ENCODE measurements at places on chromosomes 7 and 10.

GRCh38 chr7:39565538-39565937, 666 bp upstream of the YAE1 start:
- DNase-seq: no peak

DNA sequence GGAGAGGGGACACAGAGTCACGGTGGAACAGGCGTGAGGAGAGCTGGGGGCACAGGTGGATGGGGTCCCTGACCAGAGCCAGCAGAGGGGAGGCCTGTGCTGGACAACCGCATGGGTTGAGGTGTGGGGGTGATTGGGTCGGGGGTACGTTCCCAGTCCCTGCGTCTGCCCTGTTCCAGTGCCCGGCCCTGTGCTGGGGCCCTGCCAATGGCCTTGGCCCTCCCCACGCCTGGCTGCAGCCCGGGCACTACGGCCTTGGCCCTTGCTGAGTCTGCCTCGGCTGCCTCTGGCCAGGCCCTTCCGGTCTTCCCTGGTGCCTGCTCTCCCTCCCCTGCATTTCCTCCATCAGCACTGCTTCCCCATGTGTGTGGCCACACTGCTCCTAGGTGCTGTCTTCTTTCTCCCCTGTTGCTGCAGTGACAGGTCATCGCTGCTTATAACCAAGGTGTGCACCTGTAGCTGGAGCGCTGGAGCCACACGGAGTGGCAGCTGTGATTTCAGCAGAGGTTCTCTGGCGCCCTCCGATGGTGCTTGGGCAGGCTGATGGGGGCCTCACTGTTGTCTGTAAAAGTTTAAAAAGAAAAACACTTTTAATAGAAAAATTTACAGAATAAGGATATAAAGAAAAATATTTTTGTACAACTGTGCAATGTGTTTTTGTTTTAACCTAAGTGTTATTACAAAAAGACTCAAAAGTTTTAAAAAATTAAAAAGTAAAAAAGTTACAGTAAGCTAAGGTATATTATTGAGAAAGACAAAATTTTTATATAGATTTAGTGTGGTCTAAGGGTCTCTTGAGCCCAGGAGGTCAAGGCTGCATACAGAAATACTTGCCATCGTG, 45.2 kb upstream of the BHLHA15 start:
- DNase-seq: peak; percentile 69

DNA sequence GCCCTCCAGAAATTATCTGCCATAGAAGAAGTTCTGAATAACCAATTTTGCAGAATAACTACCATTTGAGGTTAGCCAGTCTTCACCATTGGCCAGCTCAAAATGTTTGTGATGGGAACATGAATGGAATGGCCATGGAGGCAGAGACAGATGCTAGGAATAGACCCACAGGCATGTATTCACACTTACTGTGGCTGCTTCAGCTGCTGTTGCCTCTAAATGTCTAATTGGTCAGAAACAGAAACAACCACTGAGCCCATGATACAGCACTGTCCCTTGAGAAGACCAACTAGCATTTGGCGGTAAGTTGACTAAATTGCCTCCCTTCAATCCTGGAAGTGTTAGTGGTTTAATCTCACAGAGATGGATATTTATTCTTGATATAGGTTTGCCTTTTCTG, 38.6 kb upstream of the TAS2R16 start:
- DNase-seq: no peak

- no peak for DNase-seq
These were observed 22.7 kb upstream of the NKX6-2 start for GRCh38 chr10:132808383-132809231.

DNA sequence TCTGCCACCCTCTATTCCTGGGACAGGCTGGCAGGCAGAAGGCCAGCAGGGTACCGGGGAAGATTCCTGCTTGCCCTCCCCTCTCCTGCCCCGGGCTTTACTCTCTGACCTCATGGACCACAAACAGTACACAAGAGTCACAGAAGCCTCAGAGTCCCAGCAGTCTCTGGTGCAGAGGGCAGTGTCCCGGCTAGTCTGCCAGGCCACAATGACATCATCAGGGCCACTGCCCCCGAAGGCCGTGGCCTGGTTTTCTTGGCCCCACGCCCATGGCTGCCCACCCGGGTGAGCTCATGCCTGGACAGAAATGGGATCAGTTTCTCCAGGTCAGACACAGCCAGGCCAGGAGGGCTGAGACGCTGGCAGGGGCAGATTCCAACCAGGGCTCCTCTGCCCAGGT, 91.9 kb downstream of the MYL10 start:
- peak; percentile 77 for DNase-seq

GRCh38 chr7:46957195-46957594, 624.7 kb downstream of the TNS3 start:
- peak; percentile 40 for DNase-seq

- no peak for DNase-seq
These were observed 222.6 kb downstream of the HTR7 start for GRCh38 chr10:90635111-90635765.

- DNase-seq: no peak
These were observed 93.8 kb downstream of the CPXM2 start for GRCh38 chr10:123797813-123798212.

- no peak for DNase-seq
These were observed 16.3 kb downstream of the LIPA start for GRCh38 chr10:89235073-89235798.

- peak; percentile 37 for DNase-seq
These were observed 287.1 kb upstream of the C7orf33 start for GRCh38 chr7:148303295-148304082.

- no peak for DNase-seq
These were observed 110.2 kb downstream of the ELAPOR2 start for GRCh38 chr7:86949052-86949778.

DNA sequence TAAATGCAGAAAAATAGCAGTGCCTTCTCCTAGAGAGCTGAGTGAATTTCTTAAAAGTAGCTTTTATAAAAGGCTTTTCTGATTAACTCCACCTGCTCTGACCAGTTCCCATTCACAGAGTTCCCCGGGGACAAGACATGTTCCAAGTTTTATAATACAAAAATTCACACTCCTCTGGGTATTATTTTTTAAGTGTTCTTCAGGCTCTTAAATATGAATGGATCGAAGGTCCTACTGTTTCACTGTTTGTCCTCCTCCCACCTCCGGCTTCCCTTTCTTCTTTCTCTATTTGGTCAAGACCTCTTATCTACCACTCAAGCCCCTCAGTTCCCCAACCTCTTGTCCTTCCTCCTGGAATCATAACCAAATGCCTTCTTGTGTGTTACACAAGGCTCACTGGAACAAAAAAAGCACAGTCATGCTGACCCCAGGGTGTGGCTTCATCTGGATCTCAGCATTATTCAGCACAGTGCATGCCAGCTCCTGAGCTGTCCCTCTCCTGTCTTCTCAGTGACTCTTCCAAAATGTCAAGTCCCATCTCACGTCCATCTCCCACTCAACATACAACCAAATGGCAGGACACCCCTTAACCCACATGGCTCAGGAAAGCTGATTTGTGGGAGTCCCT, 222.4 kb downstream of the SORCS1 start:
- no peak for DNase-seq

DNA sequence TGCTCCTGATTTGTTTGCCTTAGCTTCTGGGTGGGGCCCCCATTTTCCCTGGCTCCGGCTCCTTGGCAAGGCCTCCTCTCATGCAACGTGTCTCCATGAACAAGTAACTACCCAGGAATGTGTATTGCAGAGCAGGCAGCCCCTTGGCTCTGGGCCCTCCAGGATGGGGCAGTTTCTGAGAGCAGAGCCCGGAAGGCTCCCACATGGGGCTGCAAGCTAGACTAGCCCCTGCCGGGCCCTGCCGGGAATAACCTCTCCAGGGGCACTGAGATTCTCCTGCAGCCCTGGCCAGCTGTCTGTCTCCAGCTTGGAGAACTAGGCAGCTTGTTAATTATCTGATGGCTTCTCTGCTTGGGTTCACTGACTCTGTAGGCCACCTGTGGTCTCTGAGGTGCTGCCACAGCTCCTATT, 184.0 kb upstream of the INHBA start:
- DNase-seq: peak; percentile 92

- DNase-seq: no peak
These were observed 273.9 kb downstream of the PAXIP1 start for GRCh38 chr7:154729056-154729455.

DNA sequence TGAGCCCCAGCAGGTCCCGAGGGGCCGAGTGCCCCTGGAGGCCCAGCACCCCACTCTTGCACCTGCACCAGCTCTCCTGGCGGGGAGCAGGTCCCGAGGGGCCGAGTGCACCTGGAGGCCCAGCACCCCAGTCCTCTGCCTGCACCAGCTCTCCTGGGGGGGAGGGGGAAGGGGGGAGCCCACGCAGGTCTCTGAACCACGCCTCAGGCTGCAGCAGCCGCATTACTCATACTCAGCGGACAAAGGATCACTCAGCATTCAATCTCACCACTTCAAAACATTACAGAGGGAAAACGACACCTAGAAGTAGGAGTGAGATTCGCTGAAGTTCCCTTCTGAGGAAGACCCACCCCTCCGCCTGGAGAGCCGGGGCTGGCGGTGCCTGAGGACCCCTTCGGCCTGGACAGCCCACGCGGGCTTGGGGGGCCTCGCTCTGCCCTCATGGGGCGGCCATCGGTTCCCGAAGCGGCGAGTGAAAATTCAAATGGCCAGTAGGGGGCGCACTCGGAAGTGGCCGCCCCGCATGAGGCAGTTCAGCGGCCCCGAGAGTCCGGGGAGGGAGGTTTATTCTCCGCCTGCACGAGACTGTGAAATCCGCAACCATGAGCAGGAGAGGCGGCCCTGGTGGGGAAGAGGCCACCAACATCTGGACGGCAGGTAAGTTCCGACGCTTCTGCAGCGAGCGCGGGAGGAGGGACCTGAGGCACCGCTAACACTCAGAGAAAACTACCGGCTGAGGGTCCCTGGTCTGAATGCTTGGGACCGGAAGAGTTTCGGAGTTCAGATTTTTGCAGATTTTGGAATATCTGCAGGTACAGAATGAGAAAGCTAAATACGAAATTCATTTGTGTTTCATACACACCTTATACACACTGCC, 1.1 kb upstream of the GPER1 start:
- peak; percentile 71 for DNase-seq

DNA sequence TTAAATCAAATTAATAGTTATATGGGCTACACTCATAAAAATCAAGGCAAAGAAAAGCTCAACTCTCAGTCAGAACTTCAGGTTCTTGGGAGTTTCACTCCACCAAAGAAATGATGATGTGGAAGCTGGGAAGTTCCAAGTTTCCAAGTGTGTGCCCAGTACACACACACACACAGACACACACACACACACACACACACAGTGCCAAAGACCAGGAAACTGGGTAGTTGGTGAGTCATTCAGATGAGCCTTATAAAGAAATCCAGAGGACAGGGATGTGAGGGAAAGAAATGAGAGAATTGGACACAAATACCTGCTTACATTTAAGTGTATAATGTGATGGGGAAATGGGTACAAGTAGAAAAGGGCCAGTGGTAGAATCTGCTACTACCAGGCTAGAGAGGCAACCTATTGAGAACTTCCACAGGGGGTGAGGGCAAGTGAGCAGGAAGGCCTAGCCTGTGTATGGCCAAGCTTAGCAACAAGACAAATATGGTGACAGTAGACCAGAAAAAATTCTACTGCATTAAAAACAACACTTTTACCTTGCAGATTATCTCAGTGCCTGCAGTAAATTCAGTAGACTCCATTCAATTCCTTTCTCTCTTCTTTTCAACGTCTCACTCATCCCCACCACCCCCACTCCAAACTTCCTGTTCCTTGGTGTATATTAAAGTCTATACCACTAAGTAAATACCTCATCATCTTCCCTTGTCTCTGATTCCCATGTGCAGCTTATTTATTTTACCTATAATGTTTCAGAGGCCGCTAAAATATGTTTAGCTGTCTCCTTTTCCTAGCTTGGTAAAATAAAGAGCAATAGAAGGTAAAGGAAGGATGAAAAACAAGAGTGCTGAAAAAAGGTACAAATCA, 95.0 kb downstream of the CABCOCO1 start:
- peak; percentile 94 for DNase-seq

- DNase-seq: peak; percentile 67
These were observed 61.4 kb upstream of the ASAH2 start for GRCh38 chr10:50312464-50313437.

GRCh38 chr7:8597565-8597964, 164.2 kb downstream of the NXPH1 start:
- no peak for DNase-seq

DNA sequence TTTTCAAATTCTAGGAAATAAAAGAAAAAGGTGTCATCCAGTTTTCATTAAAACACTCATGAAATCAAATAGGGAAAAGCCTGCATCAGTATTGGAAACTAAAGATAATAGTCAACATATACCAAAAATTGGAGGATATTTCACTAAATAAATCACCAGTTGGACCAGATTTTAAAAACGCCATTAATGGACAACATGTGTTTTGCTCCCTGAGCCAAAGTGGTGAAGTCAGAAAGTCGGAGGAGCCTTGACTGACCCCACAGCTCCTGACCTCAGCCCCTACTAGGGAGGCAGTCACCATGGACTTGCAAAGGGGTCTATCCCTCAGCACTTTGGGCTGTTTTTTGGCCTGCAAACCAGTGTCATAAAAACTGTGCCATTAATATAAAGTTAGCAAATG, 98.3 kb upstream of the SEC61G start:
- DNase-seq: no peak

DNA sequence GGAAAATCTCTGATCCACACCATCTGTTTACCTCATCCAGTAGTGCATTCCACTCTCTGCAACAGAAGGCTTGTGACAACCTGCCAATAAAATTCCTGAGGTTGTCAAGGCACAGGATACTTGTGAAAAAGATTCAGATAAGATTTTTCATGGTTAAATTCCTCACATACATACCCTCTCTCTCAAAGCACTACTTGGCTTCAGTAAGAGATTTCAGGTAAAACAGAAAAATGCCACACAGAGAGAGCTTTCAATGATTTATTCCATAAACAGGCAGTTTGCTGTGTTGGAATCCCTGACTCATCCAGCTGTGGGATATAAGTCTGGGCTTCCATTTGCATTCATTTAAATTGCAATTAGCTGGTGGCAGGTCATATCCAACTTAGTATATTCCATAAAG, 99.7 kb upstream of the CAV2 start:
- DNase-seq: peak; percentile 84

GRCh38 chr7:47604496-47604890, 22.6 kb upstream of the TNS3 start:
- no peak for DNase-seq

- DNase-seq: no peak
These were observed 44.0 kb downstream of the GBF1 start for GRCh38 chr10:102289356-102289755.

GRCh38 chr10:80497187-80498077, 40.3 kb upstream of the SH2D4B start:
- DNase-seq: no peak

GRCh38 chr7:76063525-76063924, 15.6 kb downstream of the MDH2 start:
- no peak for DNase-seq

GRCh38 chr10:43091846-43092245, 15.0 kb downstream of the RET start:
- DNase-seq: peak; percentile 26

- peak; percentile 16 for DNase-seq
These were observed 6.1 kb downstream of the CHRM2 start for GRCh38 chr7:136874393-136875032.

DNA sequence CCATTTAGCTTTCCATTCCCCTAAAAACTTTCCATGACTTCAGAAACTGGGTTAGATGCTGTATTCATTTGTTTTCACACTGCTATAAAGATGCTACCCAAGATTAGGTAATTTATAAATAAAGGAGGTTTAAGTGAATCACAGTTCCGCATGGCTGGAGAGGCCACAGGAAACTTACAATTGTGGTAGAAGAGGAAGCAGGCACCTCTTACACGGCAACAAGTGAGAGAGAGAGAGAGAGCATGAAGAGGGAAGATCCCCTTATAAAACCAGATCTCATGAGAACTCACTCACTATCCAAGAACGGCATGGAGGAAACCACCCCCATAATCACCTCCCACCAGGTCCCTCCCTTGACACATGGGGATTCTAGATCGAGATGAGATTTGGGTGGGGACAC, 336.8 kb downstream of the TFEC start:
- peak; percentile 62 for DNase-seq

- no peak for DNase-seq
These were observed 27.6 kb downstream of the SLC35G1 start for GRCh38 chr10:93921338-93921737.

Measured in kidney tubule cell (primary cell).